ENCODE measurements at places on chromosomes 3 and 15.
A peak's percentile ranks its signal among the peaks of the same experiment; 100 is the strongest.

DNA sequence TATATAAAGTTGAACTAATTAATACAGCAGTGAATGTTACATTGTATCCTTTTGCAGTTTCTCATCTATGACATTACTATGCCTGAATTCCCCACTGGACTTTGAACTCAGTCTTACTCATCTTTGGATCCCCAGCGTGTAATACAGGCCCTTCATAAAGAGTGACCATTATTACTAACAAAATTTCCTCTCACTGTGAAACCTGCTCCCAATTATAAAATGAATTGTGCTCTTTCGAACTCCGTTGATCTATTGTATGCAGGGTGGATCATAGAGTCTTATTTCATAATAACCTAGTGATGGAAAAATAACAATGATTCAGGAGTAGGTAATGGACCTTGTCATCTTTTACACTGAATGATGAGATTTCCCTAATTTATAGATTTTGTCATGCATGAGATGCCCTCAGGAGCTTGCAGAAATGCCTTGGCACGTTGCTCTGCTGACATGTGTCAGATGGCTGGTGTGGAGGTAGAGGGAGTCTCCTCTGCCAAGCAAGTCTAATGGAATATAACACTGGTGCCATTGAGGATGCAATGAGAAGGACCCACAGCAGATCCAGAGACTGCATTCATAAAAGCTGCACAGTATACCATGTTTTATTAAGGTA lies 25.5 kb downstream of the B3GNT5 start:
- no peak for DNase-seq

DNA sequence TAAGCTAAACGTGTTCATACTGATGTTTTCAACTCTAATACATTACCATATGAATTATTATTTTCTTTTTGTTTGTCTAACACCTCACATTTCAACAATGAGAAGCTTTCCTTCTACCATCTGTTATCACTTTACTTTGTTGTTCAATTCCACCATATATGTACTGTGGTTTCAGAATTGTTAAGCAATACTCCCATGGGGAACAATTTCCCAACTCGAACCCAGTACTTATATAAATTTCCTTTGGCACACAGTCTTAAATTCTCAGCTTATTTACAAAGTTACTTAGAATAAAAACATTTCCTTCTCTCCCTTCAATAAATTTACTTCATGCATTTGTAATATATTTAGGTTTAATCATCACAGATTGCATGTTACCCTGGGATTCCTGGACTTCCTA lies 1764.4 kb downstream of the OTOL1 start:
- DNase-seq, result no peak

GRCh38 chr3:168604767-168605166 lies 509.0 kb upstream of the GOLIM4 start:
- no peak for DNase-seq

DNA sequence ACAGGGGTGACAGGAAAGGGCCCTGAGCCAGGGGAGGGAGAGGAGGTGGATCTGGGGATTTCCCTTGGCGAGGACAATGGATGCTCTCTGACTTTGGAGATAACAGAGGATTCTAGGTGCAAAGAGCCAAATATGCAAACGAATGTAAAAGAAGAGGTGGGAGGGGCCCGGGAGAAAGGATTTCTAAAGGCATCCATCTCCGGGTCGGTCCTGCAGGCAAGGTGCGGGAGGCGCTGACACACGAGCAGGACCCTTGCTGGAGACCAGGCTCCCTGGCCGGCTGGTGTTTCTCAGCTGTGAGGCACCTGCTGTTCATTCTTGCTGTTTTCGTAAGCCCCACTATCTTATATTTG lies 115.2 kb upstream of the TLE3 start:
- no peak for DNase-seq

DNA sequence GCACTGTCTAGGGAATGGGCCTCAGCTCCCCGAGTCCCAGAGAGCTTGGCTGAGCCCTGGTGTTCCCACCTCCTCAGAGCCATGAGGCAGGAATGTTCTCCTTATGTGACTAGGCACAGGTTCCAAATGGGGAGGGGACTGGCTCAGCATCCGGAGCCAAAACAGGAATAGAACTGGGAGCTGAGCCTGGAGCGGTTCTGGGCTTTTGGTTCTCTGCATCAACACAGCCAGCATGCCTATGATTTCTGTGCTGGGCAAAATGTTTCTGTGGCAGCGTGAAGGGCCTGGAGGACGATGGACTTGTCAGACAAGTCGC lies at the start of gene FAM131A:
FAM131A (plus strand) TSS at position 202 of the 316 bp plus-strand sequence; CDS start at position 233, 31 bp downstream.
- no peak for DNase-seq

GRCh38 chr15:94586099-94586498 lies 354.7 kb downstream of the MCTP2 start:
- DNase-seq, result no peak

GRCh38 chr3:79937567-79937966 lies 169.8 kb upstream of the ROBO1 start:
- no peak for DNase-seq

DNA sequence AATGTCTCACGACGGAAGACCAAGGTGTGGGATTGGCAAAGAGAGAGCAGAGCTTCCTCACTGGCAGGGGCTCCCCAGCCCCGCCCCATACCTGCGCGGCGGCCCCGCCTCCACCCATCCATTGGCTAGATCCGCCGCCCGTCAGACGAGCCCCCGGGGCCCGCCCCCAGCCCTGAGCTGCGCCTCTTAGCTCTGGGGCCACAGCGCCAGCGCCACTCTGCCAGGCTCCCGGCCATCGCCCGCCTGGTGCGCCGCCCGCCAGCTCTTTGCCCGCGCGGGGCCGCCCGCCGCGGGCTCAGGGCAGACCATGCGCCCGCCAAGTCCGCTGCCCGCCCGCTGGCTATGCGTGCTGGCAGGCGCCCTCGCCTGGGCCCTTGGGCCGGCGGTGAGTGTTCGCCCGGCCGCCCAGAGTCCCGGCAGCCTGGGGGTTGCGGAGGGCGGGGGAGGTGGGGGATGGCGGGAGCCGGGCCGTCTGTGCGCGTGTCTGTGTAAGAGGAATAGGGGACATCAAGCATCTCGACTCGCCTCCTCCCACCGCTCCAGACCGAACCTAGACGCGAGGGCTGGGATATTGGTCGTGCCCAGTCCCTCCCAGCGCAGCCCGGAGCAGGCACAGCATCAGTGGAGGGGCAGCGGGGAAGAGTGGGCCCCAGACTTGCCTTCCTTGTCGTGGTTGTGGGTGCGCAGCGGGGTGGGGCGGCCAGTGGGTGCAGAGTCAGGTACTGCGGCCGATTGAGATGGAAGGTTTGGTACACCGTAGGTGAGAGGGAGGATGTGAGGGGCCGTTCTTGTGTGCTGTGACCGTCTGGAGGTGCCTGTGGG lies at the start of gene VIPR1:
VIPR1 (plus strand) TSS at position 215 of the 822 bp plus-strand sequence; CDS start at position 308, 93 bp downstream.
- no peak for DNase-seq

DNA sequence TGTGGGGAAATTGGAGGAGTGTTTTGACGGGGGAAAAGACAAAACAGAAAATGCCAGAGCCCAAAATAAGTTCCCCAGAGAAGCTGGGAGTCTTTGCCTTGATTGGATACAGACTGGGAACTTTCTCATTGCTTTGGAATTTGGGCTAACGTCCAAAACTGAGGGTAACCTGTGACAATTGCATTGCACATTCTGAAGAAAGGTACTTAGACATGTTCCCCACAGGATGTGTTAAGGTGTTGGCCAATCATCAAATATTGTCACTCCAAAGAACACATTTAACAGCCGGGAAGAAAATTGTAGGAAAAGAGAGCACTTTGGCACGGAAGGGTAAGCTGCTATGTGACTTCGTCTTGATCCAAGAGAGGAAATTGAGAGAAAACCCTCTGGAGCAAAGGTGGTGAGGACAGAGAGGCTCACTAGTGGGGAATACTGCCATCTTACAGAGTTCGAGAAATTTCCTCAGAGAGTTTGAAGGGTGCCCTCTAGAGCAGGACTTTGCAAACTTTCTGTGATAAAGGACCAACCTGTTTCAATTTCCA lies 619.5 kb upstream of the TBL1XR1 start:
- DNase-seq, result peak; percentile 62

GRCh38 chr3:115804713-115805119 lies 181.4 kb downstream of the GAP43 start:
- DNase-seq, result peak; percentile 94

DNA sequence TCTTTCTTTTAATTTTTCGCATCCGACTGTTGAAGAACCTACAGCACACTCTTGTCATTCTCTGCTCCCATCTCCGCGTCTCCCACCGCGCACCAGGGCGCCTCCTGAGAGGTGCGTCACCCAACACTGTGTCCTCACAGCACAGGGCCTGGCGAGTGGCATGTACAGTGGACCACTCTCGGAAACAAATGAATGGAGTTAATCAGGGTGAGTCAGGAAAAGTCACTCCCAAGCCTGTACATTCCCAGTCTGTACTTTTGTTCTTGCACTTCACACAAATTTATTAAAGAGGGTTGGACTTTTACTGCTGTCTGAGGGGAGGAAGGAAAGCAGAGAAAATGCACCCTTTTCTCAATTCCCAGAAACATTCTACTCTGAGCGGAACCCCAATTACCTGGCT lies 625 bp downstream of the COL6A6 start:
- DNase-seq, result no peak

- no peak for DNase-seq
Measured at GRCh38 chr15:57896114-57896513, 169.4 kb downstream of the ALDH1A2 start.

- DNase-seq, result no peak
Measured at GRCh38 chr3:41001556-41001955, 197.7 kb upstream of the CTNNB1 start.

- peak; percentile 97 for DNase-seq
Measured at GRCh38 chr3:160129459-160130061, 95.7 kb upstream of the C3orf80 start.

- DNase-seq, result peak; percentile 73
Measured at GRCh38 chr3:184261270-184261853, at the start of gene CAMK2N2. TSS of gene CAMK2N2 (minus strand) at chr3:184261553. CDS start at chr3:184261285, 268 bp downstream.

DNA sequence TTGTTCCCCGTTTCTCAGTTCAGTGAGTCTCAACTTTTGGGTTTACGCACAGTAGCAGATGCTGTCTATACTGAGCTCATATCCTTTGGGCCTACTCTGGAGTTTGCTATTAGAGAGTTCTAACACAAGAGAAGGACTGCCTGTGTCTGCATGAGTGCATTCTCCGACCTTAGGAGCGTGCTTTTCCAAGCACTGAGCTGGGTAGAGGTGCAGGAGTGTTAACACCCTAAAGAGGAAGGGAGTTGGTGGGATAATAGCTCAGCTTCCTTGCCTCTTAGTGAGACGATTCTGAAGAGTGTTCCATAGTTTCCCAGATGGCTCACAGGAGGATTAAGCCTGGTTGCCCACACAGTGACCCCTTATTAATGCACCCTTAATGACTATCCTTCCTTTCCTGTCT lies 6.9 kb upstream of the OXSR1 start:
- no peak for DNase-seq

GRCh38 chr3:58591517-58592510 lies 14.6 kb upstream of the FAM107A start:
- no peak for DNase-seq

GRCh38 chr3:116929505-116930222 lies 220.1 kb downstream of the TUSC7 start:
- DNase-seq, result peak; percentile 72

DNA sequence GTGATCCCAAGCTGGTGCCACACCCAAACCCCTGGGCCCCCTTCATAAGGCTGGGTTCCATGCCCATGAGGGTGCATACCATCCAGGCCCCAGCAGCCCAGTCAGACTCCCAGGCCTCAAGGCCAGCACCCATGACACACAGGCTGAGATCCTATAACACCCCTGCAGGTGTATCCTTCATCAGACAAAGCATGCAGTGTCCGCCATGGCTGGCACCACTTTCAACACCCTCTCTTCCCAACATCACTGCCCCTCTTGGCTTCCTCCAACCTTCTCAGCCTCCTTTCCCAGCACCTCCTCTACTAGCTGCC lies 3.5 kb downstream of the CCDC51 start:
- no peak for DNase-seq

DNA sequence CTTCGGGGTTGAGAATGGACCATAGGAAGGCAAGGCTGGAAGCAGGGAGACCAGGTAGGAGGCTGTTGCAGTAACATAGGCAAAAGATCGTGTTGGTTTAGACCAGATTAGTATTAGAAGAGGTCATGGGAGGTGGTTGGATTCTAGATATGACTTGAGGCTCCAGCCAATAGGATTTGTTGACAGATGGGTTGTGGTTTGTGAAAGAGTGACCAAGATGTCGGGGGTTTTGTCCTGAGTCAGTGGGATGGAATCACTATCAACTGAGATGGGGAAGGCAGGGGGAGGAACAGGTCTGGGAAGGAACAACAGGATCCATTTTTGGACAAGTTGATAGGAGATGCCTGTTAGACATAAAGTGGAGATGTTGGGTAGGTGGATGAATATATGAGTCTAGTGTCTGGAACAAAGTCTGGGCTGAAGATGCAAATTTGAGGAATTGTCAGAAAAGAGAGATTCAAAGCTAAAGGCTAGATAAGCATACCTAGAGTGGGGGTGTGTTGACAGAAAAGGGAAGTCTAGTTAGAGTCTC lies 95.5 kb upstream of the NPHP3 start:
- no peak for DNase-seq

- DNase-seq, result no peak
Measured at GRCh38 chr15:99932676-99933402, 199.6 kb upstream of the LYSMD4 start.

DNA sequence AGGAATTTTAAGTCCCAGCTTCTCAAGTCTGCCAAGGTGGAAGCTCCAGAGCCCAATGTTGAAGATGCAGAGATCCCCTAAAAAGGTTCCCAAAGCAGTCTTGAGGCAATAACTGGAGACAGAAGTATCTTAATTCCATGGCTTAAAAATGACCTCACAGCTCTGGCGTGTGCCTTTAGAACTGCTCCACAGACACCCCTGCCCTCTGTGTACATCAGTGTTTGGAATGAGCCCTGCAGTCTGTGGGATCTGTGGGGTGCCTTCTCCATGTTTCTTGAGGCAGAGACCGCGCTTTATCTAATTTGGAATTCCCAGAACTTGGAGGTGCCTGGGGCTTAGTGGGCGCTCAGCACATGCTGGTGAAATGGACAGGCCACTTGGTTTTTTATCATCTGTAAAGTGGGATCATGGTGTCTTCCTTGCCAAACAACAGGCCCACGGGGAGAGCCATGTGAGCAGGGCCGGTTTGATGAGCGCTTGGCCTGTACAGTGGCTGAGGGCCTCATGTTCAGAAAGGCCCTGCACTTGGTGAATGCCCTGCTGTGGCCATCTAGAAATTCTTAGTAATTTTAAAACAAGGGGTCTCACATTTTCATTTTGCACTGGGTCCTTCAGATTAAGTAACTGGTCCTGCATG lies 7.1 kb downstream of the ITGA11 start:
- DNase-seq, result peak; percentile 51

DNA sequence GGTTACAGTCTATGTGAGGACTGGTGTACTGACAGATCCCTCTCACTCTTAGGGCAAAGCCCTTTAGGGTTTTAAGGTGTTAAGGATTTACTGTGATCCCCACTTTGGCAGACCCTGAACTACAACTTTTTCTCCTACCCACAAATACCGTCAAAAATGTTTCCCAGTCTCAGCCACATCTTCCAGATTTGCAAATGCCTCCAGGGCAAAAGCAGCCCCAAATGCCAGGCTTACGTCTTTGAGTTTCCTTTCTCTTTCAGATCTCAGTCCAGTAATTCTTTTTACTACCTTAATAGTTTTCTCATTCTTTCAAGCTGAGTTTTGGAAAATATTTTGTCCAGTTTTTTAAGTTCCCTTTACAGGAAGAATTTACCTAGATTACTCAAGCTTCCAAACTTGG lies 13.4 kb upstream of the ITGA11 start:
- no peak for DNase-seq

- no peak for DNase-seq
Measured at GRCh38 chr3:42764115-42764514, 8.9 kb downstream of the CCDC13 start.

GRCh38 chr15:90863987-90864386 lies 4.4 kb upstream of the FURIN start:
- no peak for DNase-seq
